ENCODE measurements at places on chromosomes 1 and 21.

DNA sequence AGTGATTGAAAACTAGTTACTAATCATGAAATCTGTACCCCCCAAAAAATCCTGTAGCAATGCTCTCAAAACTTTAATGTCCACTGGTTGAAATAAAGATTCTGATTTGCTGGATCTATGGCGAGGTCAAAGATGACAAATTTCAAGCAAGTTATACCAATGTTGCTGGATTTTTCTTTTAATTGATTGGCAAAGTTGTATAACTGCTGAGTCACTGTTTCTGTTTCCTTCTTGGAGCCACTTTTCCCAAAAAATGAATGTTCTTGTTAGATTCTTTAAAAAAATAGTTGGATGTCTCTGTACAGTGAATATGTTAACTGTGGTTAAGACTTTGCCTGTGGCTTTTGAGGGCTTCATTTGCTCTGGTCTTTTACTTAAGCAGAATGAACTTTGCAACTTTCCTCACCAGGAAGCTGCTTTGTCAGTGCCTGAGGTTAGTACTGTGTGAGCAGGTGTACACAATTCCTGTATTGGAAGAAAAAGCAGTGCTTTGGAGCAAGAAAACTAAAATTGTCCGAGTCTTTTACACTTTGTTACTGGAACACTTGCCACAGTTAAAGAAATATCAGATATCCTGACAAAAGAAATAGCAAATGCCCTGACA, 1211.9 kb downstream of the MRPL39 start:
- DNase-seq, result no peak

DNA sequence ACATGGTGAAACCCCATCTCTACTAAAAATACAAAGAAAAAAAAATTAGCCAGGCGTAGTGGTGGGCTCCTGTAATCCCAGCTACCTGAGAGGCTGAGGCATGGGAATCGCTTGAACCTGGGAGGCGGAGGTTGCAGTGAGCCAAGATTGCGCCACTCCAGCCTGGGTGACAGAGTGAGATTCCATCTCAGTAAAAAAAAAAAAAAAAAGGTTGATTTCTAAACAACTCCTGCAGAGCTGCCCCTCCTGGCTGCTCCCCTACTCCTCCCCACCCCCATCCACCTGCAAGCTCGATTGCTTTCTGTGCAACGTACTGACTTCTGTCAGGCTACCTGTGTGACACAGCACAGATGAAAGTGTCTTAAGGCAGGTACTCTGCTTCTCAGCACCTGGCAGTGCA, 13.3 kb downstream of the ETV3L start:
- no peak for DNase-seq

GRCh38 chr1:91742848-91743292, 143.1 kb downstream of the TGFBR3 start:
- peak; percentile 67 for DNase-seq

DNA sequence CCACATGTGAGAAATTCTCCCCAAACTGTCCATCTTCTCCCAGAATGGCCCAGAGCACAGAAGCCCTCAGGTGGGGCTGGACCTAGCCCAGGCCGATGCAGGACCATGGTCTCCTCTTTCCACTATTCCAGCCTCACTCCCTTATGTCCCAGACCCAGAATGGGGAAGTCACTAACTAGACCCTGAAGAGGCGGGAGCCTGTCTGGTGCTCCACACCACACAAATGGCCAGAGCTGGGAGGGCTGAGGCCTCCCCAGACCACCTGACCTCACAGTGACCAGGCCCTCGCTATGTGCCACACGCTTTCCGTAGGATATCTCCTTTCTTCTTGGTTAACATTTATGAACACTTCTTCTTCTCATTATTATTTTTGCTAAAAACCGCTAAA, 54.9 kb upstream of the EDN2 start:
- no peak for DNase-seq

GRCh38 chr1:219550201-219550600, 62.7 kb downstream of the ZC3H11B start:
- no peak for DNase-seq

GRCh38 chr1:215433237-215433636, 133.9 kb upstream of the KCTD3 start:
- DNase-seq, result no peak

Measured in NCI-H1105 (cell line).